Adrenal gland (tissue), 19 donors: ENCODE measurements at places on chromosomes 7 and 10. TPM values are rescaled to one million over a fixed set of nuclear protein-coding genes. Genes with fewer than 3 reads are reported as not detected.

GRCh38 chr7:1140476-1141104 is 19.4 kb downstream of the ZFAND2A start:
- peak; percentile 5 for DNase-seq

DNA sequence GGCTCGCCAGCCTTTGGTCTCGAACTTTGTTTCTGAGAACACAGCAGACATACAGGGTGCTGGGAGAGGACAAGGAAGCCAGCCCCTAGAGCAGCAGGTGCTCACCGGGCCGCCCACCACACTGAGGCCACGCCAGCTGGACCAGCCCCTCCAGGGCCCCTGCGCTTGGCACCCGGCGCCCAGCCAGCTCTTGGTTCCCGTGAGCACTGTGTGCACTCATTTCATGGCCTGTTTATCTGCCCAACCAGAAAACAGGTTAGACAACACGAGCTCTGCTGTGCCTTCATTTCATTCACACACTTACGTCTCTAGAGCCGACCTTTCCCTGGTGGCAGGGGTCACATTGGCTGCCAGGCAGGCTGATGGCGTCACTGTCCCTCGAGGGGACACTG is 104.0 kb downstream of the CYTH3 start:
- no peak for DNase-seq

DNA sequence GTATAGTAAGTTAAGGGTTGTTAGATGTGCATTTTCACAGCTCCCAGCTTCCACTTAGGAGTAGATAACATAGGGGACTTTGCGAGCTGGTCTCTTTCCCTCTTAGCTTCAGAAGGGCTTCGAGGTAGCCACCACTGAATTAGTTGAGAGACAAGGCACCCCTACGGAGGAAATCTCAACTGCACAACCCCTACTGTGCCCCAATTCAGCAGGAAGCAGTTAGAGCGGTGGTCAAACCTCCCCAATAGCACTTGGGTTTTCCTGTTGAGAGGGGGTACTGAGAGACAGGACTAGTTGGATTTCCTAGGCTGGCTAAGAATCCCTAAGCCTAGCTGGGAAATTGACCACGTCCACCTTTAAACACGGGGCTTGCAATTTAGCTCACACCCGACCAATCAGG is 1.1 kb upstream of the HERPUD2 start:
- no peak for DNase-seq

- DNase-seq = no peak
These were observed 15.3 kb downstream of the EDRF1 start for GRCh38 chr10:125734823-125735222.

DNA sequence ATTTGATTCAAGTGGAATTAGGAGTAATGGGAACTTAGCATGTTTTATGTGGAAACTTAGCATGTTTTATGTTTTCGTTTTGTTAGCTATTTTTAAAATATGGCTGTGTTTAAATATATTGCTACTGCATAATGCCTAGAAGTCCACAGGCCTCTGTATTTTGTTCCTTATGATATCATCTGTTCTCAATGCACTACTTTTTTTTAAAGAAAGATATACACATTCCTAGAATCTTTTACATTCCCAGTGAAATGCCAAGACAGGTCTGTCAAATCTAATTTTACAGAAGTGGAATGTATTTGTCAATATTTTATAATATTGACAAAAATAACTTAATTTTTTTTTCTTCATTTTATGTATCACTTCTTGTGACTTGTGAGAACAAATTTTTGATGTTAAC is 51.6 kb downstream of the ST7 start:
- DNase-seq = no peak

- DNase-seq = no peak
These were observed 132.6 kb downstream of the DNAJB6 start for GRCh38 chr7:157469181-157470016.

DNA sequence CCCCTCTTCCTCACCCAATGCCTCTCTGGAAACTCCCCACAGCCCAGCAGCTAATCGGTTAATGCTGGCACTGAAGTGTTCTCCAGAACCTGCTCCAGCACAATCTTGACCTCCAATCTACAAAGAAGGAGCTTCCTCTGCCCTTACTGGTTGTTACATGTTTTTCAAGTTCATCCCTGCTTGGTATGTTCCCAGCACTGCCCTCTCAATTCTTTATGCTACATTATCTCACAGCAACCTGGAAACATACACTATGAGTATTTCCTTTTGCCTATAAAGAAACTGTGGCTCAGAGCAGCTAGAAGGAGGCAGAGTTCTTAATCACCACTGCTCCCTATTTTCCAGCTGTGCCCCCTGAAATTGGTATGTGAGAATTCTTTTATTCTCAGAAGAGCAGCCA is 84.1 kb upstream of the KMT2E start:
- DNase-seq = no peak

- no peak for DNase-seq
These were observed 974 bp downstream of the KIF11 start for GRCh38 chr10:92593619-92594588.

DNA sequence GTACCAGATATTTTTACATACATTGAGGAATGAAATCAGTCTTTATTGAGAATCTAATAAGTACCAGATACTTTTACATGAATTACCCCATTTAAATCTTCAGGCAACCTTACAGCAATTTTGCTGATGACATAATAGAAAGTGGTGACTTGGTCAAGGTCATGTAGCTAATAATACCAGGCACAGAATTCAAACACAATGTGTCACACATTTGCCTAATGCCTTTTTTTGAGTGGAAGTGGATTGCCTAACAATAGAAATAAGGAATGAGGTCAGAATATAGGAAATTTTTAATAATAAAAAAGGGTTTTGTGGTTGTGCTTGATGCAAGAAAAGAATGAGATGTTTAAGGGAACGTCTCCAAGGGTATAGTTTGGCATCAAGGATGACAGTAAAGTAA is 466.6 kb upstream of the IGFBP3 start:
- DNase-seq = no peak

DNA sequence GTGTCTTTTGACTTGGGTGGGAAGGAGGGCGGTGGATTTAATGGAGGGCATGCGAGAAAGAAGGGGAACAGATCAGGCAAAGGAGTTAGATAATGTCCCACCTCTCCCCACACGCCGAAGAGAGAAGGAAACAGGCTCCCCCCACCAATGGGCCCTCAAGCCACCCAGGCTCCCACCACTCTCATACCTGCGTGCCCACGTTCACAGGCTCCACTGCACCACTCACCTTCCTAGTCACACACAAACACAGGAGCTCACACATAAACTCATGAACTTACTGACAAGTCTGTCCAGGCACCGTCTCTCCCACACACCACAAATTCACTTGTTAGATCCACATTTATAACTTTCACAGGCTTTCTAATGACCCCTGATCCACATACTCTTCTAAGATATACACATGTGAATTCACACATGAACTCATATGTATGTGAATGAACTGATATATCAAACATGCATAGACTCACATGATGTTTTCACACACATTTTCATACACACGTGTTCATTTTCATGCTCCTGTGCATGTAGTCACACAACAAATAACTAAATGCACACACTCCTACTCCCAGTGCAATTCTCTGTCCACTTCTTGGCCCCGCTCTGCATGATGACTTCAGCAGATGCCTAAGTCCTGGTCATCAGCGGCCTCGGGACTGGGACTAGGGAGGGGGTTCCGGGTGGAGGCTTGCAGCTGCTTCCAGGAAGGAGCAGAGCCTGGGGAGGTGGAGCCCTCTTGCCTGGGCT is 1.5 kb downstream of the LZTS2 start:
- peak; percentile 98 for DNase-seq

DNA sequence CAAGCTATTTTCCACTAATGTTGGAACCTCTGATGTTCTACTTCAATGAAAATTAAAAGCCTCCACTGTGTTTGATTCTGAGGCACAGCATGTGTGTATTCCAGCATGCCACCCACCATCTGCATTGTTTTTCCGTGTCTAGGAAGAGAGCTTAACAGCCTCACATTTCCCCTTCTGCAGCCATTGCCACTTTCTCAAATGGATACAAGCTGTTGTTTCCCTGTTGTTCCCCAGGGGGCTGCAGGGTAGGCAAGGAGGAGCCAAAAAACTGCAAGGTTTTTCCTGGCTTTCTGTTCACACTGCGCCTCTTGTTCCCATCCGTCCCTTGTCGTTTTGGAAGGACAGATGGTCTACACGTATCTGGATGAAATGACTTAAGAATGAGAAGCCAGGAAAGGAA is 72.3 kb upstream of the DNAJB12 start:
- DNase-seq = no peak

- DNase-seq = peak; percentile 65
These were observed 77.2 kb downstream of the CH25H start for GRCh38 chr10:89129911-89130310.

GRCh38 chr10:93039721-93040120 is 20.9 kb upstream of the CYP26C1 start:
- no peak for DNase-seq

- DNase-seq = no peak
These were observed 335.6 kb upstream of the HGF start for GRCh38 chr7:82105463-82105862.

DNA sequence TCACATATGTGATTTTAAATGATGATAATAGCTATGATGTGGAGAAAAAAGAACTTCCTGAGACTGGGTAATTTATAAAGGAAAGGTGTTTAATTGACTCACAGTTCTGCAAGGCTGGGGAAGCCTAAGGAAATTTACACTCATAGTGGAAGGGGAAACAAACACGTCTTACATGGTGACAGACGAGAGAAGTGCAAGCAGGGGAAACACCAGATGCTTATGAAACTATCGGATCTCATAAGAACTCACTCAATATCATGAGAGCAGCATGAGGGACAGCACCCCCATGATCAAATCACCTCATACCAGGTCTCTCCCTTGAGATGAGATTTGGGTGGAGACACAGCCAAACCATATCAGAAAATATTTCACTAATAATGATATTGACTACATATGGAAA is 4.1 kb upstream of the LIPN start:
- DNase-seq = no peak

DNA sequence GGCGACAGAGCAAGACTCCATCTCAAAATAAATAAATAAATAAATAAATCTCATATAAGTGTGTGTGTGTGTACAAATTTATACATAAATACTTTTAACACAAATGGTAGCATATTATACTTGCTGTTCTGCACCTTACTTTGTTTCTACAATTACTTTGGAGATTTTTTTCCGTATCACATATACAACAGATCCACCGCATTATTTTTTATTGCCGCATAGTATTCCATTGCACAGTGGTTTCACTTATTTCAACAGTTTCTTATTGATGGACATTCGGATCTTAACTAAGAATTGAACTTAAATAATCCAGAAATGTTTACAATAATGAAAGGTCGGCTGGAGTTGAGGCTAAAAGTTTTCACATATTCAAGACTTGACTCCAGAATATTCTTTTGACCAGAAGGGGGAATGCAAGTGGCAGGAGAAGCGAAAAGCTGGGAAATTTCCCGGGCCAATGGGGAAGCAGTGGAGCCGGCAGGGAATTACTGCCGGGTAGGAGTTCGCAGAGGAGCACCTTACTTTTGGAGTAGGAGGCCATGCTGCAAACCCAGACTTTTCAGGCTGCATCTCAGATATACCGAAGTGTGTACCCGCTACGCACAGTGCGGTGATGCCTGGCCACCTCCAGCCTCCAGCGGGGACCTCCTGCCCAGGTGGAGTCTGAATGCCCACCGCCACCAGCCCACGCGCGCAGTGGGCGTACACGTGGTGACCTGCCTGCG is 415 bp upstream of the CNNM1 start:
- no peak for DNase-seq

DNA sequence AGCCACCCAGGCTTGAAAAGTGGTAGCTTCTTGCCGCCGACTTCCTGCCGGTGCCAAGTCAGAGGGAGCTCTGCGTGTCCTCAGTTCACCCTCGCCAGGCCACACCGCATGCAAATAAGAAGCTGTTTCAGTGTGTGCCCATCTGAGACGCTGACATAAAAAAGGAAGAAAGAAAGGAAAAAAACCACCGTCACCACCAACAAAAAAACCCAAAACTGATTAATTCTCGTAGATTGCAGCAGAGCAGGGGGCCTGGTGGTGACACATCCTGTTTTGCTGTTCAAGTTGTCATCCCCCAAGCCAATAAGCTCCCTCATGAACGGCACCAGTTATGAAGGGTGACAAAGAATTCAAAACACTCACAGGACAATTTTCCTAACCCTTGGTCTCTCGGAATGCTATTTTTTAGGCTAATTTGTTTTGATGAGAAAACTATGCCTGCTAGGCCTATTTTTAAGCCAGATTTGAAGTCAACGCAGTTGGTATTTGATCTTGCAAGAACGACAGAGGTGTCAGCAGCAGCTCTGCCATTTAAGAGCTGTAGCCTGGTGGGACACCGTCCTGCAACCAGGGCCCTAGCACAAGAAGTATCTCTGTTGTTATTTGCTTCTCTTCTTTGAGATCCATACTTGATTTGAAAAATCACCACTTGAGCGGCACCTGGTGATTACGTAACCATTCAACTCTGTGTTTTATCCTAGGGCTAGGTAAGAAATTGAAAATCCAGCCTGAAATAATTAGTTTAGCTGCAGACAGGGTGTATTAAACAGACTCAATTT is 145.6 kb downstream of the PFKFB3 start:
- peak; percentile 39 for DNase-seq

- no peak for DNase-seq
These were observed 75.9 kb downstream of the LMBR1 start for GRCh38 chr7:156816943-156817572.

- DNase-seq = peak; percentile 96
These were observed 45.4 kb downstream of the CHST3 start for GRCh38 chr10:72009425-72010081.

DNA sequence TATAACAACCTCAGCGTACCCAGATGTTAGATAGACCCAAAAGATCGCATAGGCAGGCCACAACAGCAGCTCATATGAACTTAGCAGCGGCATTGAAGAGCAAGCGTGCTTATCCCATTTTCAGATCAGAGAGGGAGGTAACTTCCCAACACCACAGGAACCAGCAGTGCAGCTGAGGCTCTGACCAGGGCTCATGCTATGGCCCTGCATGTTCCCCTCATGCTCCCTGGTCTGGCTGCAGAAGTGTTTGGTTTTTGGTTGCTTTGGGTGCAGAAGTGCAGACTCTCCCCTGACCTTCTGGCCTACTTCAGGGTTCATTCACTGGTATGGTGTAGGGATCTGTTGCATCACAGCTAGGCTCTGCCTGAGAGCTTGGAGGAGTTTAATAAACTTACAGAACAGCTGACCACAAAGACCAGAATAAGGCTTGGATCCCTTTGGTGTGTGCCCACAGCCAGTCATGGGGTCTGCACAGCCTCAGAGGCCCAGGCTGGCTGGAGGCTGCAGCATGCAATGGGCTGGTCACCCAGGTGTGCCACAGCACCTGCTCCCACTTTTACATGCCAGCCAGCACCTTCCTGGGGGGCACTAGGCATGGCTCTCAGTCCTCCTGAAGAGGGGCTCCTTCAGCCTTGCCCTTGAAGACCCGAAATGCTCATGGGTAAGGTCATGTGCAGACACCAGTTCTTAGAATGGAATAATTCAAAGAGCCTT is 9.1 kb upstream of the CXCL12 start:
- no peak for DNase-seq

GRCh38 chr7:129959471-129960203 is 6.9 kb upstream of the UBE2H start:
- no peak for DNase-seq

- no peak for DNase-seq
These were observed 437.8 kb downstream of the ANKRD7 start for GRCh38 chr7:118662266-118662665.

The PIK3AP1 gene
- 20.3 TPM for total RNA-seq

The OGDHL gene
- 2.1 TPM for total RNA-seq

The SNX10 gene
- 43.4 TPM for total RNA-seq

The KCNIP2 gene
- 7.2 TPM for total RNA-seq

The TMEM225B gene
- total RNA-seq = 1.4 TPM

The STEAP2 gene
- 7.7 TPM for total RNA-seq

The LIPK gene
- not detected for total RNA-seq
